ENCODE measurements at places on chromosomes 2 and 18.

DNA sequence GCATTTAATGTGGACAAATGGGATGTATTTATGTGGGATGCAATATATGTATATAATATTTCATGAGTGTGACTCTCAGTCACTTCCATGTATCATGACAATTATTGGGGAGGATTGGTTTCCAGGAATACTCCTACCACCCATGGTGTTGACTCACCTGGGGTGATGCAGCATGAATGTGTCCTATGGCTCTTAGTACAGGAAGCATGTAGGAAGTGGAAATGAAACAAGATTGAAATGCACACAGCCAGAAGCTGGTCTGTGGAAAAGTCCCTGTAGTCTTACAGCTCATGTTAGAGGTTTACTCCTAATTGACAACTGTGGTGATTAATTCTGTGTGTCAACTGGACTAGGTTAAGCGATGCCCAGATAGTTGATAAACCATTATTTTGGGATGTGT lies 89.3 kb upstream of the HAAO start:
- DNase-seq, result no peak

DNA sequence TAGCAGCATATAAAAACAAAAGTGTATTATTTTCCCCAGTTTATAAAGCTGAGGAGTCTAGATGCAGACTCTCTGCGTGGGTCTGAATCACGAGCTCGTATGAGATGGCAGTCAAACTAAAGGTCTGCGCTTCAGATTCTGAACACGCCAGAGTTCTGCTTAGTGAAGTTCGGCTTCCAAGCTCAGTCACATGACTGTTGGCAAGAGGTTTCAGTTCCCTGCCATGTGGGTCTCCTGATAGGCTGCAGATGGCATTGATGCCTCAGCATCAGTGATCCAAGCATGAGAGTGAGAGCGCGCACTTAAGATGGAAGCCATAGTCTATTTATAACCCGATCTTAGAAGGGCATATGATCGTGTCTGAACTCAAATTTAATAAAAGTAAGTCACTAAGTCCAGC lies 242.8 kb upstream of the DOK6 start:
- no peak for DNase-seq

GRCh38 chr2:72137498-72138010 lies 10.1 kb downstream of the CYP26B1 start:
- DNase-seq, result peak; percentile 64

DNA sequence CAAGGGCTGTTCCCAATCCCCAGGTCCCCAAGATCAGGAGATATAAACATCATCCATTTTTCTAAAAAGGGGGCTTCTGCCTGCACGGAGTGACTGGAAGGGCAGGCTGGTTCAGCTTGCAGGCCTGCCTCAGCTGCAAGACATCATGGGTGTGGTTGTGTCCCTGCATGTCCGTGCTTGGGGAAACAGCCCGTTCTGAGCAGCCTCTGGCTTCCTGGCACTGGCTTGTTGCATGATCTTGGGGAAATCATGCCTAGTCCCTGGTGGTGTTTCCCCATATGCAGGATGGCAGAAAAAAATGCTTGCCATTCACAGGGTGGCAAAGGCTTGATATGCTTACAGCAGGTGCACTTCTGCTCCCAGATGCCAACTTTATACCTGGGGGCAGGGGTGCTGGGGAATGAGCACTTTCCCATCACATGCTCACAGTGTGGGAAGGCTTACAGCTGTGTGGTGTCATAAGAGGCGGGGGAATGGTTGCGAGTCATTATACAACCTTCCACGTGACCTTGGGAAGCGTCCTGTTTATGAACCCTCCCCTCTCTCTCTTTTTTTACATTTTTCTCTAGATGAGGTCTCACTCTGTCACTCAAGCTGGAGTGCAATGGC lies 7.2 kb downstream of the PCARE start:
- DNase-seq, result no peak

- DNase-seq, result no peak
Observed at GRCh38 chr18:36330435-36331052, 33.0 kb downstream of the FHOD3 start.

DNA sequence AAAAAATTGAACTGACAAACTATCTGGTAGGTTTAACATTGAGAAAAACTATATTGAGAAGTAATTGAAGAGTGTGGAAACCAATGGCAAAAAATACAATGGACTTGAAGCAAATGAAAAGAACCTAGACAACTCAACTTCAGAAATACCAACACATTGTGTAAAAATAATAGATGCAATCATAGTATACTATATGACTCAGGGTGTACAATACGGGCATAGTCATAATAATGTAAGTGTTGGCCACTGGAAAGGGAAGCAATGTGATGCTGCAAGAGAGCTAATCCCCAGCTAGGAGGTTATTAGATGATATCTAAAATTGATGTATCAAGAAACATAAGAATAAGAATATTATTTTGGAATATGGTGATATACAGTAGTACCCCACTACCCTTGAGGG lies 45.3 kb downstream of the SMAD7 start:
- no peak for DNase-seq

DNA sequence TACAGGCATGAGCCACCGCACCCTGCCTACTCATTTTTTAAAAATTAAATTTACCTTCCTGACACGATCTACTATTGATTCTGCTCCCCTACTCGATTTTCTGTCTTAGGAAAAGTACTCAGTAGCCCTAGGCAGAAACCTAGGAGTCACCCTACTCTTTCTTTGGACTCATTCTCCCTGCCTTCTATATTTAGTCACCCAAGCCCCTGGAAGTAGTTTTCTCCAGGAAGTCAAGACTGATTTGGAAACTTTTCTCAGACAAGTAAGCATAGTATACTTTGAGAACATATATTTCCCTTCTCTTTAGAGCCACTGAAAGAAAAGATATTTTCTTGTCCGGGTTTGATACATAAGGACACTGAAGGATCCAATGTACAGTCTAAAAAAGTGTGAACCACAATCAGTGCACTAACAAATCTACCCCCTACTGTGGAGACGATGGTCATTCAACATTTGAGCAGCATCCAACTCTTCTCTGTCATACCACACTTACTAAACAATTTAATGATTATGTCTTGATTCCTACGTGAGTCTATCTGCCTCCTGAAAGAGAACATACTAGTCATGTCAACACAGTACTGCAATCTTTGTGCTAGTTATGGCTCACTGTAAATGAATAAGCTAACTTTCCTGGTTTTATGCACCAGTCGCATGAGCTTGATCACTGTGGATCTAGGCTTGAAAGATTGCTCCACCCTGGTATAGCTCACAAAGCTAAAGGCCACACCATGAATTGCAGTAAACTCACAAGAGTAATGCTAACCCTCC lies 19.8 kb downstream of the YWHAQ start:
- no peak for DNase-seq

DNA sequence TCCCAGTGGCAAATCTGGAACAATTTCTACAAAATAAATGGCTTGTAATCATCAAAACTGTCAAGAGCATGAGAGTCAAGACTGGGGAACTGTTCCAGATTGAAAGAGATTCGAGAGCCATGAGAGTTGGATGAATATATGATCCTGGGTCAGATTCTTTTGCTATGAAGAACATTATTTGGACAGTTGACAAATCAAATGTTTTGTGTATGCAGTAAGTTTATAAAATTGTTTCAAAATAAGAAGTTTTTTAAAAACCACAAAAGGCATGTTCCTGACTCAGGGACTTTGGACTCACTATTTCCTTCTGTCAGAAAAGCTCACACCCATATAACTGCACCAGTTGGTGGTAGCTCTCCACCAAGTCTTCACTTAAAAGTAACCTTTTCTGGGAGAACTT lies 38.5 kb downstream of the ROCK2 start:
- no peak for DNase-seq

GRCh38 chr18:8675057-8675456 lies 30.3 kb upstream of the MTCL1 start:
- no peak for DNase-seq

DNA sequence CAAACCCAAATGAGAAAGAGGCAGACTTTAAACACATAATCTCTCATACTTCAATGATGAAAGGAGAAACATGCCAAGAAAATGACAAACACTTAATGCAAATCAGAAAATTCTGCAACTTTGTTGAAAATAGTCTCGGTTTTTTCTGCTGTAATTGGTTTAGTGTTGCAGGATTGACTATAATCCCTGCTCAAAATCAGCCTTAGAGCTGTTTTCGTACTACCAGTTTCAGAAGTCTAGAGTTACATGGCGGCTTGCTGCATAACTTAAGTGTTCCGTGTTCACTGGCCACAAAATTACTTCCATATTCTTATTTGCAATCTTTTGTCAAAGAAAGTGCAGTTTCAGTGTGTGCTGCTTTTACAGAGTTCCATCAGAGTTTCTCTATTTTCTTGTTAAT lies 48.9 kb upstream of the ITGAV start:
- no peak for DNase-seq

GRCh38 chr2:143787674-143788073 lies 658.5 kb downstream of the ARHGAP15 start:
- no peak for DNase-seq

DNA sequence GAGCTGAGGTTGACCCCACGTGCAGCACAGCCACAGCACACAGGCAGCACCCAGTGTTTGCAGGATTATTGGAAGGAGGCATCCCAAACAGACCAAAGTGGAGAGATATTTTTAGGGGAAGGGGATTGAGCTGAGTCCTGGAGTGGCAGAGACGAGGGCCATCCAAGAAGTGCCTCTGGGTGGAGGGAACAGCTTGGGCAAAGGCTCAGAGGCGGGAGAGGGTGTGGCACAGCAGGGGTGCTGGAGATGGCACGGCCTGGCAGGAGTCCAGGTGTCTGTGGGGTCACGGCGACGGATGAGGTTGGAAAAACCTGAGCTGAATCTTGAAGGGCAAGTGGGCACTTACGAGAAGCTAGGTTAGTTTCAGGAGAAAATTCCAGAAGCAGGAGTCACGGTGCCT lies 60.6 kb downstream of the INHBB start:
- DNase-seq, result no peak

GRCh38 chr2:58893656-58894351 lies 652.7 kb upstream of the FANCL start:
- DNase-seq, result no peak

GRCh38 chr2:127661949-127662510 lies 13.3 kb downstream of the LIMS2 start:
- no peak for DNase-seq

DNA sequence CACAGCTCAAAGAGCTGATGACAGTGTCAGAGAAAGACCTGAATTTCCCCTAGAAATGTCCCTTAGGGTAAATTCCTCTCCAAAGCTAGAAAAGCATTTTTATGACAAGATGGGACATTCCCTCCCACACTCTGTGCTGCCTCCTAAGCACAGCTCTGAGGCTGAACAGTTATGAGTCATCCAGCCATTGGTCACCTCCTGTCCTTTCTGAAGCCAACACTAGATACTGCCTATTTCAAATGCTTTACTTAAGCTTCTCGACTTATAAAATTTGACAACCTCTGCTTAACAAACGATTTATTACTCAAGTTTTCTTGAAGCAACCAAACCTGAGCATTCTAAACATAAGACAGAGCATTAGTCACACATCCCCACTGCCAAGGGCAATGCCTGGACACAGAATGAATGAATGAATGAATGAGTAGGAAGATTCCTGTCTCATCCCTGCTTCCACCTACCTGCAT lies 35.4 kb downstream of the B4GALT6 start:
- no peak for DNase-seq

DNA sequence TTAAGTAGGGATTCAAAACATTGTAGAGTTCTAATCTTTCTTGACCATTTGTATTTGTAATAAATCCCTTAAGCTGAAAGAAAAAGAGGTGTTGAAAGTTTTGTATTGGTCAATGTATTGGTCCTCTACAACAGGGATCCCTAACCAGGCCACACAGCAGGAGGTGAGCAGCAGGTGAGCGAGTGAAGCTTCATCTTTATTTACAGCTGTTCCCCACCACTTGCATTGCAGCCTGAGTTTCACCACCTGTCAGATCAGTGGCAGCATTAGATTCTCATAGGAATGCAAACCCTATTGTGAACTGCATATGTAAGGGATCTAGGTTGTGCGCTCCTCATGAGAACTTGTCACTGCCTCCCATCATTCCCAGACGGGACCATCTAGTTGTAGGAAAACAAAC lies 715.7 kb upstream of the NXPH2 start:
- no peak for DNase-seq

DNA sequence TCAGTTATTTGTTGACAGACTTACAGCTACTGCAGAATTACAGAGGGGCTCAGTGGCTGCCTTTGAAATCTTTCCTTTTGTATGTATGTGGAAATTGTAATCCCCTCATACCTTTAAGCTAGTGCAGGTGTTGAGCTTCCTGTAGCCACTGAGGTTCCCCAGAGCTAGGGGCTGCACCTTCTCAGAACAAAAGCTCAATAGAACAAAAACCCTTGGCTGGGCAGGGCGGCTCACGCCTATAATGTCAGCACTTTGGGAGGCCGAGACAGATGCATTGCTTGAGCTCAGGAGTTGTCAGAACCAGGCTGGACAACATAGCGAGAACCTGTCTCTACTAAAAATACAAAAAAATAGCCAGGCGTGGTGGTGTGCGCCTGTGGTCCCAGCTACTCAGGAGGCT lies 41.3 kb upstream of the CHMP1B start:
- no peak for DNase-seq

DNA sequence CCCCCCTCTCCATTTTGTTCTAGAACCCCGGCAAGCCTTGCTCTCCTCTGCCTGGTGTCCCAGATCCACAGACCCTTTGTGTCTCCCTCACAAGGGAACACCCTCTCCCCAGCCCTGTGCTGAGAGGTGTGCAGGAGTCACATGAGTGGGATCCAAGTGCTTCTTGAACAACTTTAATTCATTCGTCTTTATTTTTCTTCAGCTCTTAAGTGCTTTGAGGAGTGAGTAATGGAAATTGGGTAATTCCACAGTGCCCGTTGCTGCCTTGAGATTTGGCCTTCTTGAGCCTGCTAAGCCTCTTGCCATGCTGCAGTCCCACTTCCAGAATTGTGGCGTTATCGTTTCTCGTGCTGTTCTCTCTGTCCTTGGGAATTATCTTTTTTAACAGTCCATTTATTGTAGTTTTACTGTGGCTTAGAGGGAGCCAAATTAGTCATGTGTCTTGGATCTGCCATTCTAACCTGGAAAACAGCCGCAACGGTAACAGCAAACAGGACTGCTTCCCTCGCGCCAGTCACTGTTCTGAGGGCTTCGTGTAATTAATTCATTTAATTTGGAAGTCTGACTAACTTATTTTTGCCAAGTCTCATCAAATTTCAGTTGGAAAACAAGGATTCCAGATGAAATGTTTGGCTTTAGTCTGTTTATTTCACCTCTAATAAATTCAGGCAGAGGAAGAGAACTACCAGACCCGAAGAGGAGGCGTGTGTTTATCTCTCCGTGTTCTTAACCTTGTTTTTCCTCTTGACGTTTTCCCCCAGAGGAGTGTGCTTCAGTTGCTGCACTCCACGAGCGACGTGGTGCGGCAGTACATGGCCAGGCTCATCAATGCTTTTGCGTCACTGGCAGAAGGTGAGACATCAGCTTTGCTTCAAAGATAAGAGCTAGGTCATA lies 72.0 kb downstream of the ARMC9 start:
- no peak for DNase-seq

- DNase-seq, result no peak
Observed at GRCh38 chr2:9255416-9255815, 48.8 kb downstream of the ASAP2 start.
